ENCODE measurements at places on chromosomes 5 and 9.

DNA sequence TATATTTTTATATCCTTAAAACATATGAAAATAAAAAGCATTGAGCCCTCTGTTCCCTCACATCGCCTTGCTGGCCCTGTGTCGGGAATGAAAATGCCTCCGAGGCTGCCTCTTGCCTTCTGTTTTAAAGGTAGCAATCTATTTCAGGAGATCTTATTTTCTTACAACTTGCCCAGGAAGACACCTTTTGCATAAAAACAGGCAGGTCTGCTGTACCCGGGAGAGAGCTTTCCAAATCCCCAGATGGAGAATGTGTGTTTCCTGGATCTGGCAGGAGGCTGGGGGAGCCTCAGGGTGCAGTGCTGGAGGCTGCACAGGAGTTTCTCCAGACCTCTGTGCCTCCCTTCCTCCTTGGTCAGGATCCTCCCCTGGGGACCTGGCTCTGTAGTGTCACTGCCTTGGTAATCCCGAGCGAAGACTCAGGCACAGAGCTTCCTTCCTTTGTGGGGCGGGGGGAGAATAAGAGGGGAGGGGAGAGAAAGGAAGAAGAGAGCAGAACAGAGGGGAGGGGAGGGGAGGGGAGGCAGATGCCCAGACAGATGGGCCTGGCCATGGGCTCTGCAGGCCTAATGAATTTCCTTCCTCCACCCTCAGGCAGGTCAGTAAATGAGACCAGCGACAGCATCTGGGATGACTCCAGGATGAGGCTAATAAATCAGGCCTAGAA lies 104.0 kb upstream of the BOD1 start:
- DNase-seq: no peak

DNA sequence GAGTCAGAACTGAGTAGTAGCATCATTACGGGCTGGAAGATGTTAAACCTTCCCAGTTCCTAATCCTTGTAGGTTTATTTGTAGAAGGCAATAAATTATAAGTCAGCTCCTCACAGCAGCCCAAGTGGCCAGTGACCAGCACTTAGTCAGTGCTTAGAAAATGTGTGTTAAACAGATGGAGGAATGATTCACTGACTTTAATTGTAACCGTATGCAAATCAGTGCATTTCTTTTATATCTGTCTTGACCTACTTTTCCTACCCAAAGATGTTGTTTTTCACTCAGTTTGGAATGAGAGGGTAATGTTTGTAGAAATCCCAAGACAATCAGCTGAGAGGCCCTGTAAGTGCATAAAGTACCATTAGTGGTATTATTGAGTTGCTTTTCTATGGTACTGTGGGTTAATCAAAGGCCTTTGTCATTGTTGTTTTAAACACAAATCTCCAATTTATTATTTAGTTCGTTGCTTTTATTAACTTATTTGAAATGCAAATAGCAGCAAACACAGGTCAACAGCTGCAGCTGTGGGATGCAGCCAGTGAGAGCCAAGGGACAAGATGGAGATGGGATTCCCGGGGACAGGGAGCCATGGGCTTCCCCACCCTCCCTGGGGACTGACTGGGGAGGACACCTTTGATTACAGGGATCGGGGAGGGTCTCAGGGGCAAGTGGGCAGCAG lies 49.8 kb downstream of the MAP1B start:
- no peak for DNase-seq

DNA sequence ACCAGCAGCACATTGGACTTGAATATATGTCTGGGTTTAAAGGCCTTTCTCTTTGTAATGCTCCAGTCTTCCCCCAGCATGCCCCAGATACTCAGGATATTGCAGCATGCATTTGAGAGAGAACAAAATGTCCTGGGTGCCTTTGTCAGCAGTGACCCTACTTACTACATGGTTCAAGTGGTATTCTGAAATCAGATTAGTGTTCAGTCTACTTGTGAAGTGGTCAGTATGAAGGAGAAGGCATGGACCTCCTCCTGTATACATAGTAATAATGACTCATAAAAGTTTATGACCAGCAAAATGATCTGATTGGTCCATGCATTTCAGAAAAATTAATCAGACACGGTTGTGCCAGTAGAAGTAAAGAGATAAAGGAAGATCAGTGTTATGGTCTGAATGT lies 25.4 kb downstream of the GPR21 start:
- no peak for DNase-seq

GRCh38 chr9:73269430-73270101 lies 117.9 kb downstream of the ANXA1 start:
- peak; percentile 35 for DNase-seq

DNA sequence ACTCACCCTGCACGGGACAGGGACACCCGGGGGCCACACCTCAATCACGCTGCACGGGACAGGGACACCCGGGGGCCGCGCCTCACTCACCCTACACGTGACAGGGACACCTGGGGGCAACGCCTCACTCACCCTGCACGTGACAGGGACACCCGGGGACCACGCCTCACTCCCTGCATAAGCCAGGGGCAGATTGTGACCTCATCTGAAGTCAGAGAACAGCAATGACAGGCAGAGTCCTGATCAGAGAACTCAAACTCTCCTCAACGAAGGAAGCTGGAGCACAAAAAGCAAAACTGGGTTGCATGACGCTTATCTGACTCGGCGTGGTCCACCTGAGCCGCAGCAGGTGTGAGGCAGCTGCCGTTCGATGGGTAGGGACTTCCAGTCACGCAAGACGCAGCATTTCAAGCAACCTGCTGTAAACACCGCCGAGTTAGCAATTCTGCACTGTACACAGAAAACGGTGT lies 3.2 kb downstream of the TERT start:
- DNase-seq: no peak

- no peak for DNase-seq
These were observed 694 bp upstream of the PLIN2 start for GRCh38 chr9:19127871-19128500.

- DNase-seq: no peak
These were observed 5.9 kb upstream of the LCN1 start for GRCh38 chr9:135515083-135515951.

- no peak for DNase-seq
These were observed 272.6 kb downstream of the ENC1 start for GRCh38 chr5:74367934-74368333.

GRCh38 chr5:57338068-57338867 lies 144.3 kb downstream of the ACTBL2 start:
- DNase-seq: peak; percentile 51

GRCh38 chr5:125559296-125559695 lies 812.9 kb upstream of the ZNF608 start:
- peak; percentile 47 for DNase-seq

DNA sequence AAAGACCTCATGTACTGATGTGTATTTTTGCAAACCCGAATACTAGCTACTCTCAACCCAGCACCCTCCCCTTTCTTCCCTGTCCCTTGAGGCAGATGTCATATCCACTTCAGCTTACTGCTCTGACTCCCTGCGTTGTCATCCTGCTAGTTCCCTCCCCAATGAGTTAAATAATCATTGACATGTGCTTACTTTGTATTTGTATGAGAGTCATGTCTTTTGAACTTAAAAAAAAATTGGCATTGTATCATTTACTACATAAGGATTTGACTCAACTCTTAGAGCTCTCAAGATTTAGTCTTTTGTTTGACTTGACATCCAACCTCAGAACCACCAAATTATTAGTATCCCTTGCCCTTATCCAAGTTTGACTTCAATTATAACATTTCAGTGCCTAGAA lies 219.7 kb upstream of the TUT7 start:
- DNase-seq: no peak

GRCh38 chr5:174935854-174936474 lies 211.6 kb downstream of the MSX2 start:
- peak; percentile 39 for DNase-seq

DNA sequence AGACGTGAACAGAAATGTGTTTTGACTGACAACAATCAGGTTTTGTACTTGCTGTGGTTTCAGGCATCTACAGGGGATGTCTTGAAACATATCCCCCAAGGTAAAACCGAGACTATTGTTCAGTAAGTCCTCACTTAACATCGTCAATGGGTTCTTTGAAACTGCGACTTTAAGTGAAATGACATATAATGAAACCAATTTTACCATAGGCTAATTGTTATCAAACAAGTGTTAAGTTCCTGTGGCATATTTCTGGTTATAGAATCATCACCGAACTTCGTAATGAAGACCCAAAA lies 16.4 kb upstream of the OMD start:
- no peak for DNase-seq

- DNase-seq: no peak
These were observed 76.0 kb upstream of the RNU6ATAC start for GRCh38 chr9:134240361-134240760.

DNA sequence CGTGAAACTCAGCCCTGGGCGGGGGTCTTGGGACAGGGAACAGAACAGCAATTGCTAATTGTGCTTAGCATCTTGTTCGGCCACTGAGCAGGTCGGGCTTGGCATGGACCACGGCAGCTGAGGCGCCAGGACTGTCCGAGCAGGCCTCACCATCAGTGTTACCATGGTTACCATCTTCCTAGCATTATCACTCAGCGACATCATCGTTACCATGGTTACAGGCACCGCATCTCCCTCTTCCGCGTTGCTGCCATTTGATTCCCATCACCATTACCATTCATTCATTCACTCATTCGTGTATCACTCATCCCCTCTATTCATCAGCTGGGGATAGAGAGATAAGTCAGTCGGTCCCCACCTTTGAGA lies 81.0 kb upstream of the ZBTB43 start:
- no peak for DNase-seq

DNA sequence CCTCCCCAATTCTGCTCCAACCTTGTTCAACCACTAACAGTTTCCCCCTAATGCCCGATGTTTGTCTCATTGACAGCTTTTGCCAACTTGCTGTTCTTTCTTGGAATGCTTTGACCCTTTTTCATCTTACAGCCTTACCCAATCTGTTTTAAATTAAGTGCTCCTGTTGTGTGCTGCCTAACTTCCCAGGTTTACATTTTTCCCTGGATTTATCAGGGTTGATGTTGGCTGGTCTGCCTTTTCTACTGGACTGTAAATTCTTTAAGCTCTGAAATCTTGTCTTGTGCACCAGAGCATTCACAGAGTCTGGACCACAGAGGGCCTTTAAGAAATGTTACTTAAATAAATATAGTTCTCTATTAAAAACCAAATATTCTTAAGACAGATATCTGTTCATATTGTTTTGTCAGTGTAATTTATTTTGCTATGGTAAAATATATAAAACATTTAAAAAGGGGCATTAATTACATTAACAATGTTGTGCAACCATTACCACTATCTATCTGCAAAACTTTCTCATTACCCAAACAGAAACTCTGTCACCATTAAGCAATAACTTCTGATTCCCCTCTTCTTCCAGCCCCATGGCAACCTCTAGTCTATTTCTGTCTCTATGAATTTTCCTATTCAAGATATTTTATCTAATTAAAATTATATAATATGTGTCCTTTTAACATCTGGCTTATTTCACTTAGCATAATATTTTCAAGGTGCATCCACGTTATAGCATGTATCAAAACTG lies 73.0 kb downstream of the OSTF1 start:
- DNase-seq: no peak

GRCh38 chr5:167804512-167805220 lies 486.8 kb upstream of the WWC1 start:
- no peak for DNase-seq

Measured in ACHN (cell line).